ENCODE measurements at places on chromosomes 4 and X.

- DNase-seq, result no peak
Observed at GRCh38 chr4:176439611-176440010, 119.8 kb downstream of the SPCS3 start.

DNA sequence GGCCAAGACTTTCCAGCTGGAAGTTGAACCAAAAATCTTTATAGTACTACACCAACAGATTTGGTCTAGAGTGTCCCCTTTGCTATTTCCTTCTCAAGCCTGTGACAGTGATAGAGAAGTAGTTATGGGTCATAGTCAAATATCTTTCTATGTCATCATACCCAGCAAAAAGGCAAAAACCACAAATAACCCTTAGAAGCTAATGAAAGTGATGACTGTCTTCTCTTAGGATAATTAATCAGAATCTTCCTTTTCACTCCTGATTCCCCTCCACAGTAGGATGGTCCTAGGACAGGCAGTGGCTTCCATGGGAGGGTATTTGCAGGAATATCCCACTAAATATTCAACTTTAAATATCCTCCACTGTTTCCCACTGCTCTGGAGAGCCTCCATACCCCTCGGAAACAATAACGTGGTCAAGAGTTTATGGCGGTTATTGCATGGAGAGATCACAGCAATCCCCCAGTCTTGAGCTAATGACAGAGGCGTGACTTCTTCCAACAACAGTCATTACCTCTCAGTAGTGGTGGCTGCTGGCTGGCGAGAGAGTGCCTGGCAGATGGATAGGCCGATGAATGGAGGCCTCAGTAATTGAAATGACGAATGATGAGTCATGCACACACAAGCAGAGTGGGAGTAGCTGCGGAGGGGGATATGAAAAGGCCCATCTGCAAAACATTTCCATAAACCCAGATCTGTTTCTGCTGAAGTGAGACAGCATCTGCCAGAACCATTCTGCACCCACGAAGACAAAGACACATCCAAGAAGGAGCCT is 154.9 kb downstream of the STK32B start:
- no peak for DNase-seq

DNA sequence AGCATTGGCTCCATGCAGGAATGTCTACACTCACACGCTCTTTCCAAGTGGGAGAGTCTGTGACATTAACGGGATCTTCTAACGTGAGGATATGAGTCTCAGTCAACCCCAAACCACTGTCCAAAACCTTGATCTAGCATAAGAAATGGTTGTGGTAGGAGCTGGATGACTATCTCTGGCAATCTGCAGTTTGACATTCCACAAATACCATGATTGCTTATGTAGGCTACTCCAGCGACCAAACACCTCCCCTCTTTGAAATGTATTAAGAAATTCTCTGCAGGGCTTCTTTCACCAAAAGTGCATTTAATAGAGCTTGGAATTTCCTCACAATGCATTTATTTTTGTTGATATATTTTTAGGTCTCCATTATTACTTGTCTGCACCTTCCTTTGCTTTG is 14.1 kb upstream of the STX18 start:
- no peak for DNase-seq

DNA sequence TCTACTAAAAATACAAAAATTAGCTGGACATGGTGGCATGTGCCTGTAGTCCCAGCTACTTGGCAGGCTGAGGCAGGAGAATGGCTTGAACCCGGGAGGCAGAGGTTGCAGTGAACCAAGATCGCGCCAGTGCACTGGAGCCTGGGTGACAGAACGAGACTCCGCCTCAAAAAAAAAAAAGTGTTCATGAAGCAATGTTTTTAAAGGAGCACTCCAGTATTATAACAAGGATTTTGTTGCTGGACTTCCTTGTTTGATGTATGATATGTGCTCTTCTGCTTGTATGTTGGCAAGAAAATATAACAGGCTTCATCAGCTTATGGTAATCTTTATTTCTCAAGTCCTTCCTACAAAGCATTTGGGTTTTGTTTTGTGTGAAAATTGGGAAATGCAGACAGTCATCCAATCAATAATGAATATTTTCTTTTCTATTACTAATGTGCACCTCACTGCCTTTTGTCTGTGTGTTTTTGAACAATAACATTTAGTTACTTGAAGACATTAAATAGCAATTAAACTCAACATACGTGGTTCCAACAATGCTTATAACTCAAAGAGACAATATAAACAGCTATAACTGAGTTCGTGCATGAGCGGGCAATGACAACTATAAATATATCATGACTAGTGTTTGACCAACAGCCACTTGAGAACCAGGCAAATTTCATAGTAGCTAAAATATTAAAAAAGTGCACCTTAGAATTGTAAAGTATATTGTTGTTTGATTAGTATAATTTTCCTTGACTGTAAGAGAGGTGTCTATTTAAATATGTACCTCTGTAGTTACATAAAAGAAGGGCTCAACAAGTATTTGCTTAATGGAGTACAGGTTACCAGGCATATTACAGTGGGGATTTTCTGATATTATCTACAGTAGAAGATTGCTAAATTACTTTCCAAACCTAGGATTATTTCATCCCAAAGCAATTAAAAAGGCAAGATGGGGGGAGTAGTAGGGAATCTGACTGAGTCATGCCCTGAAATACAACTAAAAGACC is 210.7 kb downstream of the PPP3CA start:
- no peak for DNase-seq

DNA sequence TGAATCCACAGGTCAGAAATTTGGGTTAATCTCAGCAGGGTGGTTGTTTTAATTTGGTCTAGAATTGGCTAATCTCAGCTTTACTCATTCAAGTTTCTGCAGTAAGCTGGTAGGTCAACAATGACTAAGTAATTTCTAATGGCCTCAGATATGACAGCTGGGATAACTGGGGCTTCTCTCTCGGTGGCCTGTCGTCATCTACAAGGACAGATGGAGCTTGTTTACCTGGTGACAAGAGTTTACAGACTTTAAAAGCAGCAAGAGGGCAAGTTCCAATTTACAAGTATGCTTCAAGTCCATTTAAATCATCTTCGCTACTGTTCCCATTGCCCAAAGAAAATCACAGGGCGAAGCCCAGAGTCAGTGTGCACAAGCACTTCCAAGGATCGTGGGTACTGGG is 453.9 kb downstream of the PDHA2 start:
- DNase-seq, result no peak

- no peak for DNase-seq
Observed at GRCh38 chr4:997375-998071, 4.3 kb upstream of the SLC26A1 start.

- DNase-seq, result no peak
Observed at GRCh38 chrX:112961981-112962380, 121.3 kb upstream of the AMOT start.

- DNase-seq, result no peak
Observed at GRCh38 chr4:3657902-3658529, 108.2 kb upstream of the ADRA2C start.

DNA sequence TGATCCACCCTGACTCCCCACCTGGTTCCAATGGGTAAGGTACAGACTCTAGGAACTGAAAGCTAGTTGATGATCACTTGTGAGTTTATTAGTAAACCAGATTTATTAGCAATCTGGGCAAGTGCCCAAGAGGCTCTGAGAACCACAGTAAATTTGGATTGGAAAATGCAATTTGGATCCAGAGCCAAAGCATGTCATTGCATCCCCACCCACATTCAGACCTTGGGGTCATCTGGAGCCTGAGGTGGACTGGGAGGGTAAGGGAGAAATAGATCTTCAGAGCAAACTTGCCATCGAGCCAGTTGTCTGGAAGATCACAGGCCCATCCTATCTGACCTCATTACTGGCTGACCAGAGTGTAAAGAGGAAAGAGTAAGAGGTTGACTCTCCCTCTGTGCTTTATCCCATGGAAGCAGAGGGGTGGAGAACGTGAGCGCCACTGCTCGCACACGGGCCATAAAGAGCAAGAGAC is 78.7 kb upstream of the RASGEF1B start:
- no peak for DNase-seq

DNA sequence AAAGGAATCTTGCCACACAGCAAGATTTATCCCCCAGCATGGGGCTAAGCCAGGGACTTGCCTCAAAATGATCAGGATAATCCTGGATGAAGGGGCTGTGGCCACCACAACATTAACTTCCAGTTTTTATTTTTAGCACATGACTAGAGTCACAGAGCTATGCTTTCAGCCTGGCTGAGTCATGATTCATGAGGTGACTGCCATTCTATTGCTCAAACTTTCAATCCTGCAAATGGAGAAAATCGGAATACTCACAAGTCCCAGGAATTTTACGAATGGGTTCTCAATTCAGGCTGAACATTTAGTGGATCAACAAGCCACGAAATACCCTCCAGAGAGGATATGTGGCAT is 70.7 kb upstream of the HPGD start:
- no peak for DNase-seq

Data from CD4-positive, alpha-beta T cell treated with Interleukin-21 for 1 hour (primary cell).